ENCODE measurements at places on chromosomes 6 and 20. TPM values are rescaled to one million over a fixed set of nuclear protein-coding genes. Genes with fewer than 3 reads are reported as not detected.

Gene PTGIS
- 397 TPM for total RNA-seq

Gene BEND6
- 0.27 TPM for total RNA-seq

GRCh38 chr20:63320616-63321147, 27.7 kb downstream of the COL20A1 start:
- no peak for DNase-seq

DNA sequence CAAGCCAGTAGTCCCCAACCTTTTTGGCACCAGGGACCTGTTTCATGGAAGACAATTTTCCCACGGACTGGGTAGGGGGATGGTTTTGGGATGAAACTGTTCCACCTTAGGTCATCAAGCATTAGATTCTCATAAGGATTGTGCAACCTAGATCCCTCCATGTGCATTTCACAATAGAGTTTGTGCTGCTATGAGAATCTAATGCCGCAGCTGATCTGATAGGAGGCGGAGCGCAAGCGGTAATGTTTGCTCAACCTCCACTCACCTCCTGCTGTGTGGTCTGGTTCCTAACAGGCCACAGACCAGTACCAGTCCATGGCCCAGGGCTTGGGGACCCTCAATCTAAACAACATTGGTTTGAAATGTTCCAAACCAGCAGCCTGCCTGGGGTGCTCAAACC, 137.0 kb upstream of the STXBP5 start:
- no peak for DNase-seq

DNA sequence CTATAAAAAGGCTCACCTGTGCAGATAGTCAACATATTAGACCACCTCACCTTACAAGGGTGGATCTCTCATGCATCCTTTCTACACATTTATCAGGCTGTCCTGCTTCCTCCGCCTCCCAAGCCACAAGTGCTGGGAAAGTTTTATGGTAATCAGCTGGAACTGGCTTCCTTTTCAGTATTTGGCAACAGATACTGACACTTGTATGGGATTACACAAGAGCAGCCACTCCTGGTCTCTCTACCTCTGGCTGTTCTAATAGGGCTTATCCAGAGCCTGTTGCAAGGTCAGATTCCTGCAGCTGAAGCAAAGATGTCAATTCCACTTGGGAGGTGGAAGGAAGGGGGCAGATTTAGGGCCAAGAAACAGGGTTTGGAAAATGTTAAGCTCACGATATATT, 503 bp upstream of the GPLD1 start:
- no peak for DNase-seq

GRCh38 chr6:29631860-29632731, 887 bp downstream of the GABBR1 start:
- DNase-seq, result no peak

- no peak for DNase-seq
Observed at GRCh38 chr20:51391926-51392325, 150.6 kb downstream of the NFATC2 start.

Data from thoracic aorta (tissue), 2 donors.